Activated T-cell treated with anti-CD3 and anti-CD28 coated beads, Interleukin-2, amount 50 U/mL, for 24 hours (primary cell): ENCODE measurements at places on chromosomes 5 and 9.

GRCh38 chr5:143606043-143606752 lies 202.7 kb upstream of the NR3C1 start:
- no peak for DNase-seq

- no peak for DNase-seq
Measured at GRCh38 chr5:130400091-130400490, 495.8 kb downstream of the CHSY3 start.

DNA sequence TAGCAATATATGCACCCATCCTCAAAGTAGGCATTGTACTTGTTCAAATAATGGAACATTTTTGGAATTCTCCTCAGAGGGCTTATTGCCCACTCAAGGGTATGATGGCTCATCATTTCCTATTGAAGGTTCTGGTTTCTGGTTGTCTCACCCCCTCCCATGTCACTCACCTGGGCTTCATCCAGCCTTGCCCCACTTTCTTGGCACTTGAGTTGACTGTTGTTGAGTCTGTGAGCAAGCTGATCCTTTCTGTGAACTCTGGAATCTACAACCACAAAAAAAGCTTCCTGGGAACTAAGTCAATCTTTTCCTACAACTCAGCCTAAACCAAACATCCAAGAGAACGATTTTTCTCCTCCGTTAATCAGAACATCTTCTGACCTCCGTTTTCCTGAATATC lies 73.9 kb upstream of the ANKH start:
- DNase-seq, result no peak

- no peak for DNase-seq
Measured at GRCh38 chr9:133932633-133933032, 59.5 kb downstream of the VAV2 start.

GRCh38 chr9:37583522-37584121 lies 7.4 kb upstream of the FBXO10 start:
- DNase-seq, result no peak

DNA sequence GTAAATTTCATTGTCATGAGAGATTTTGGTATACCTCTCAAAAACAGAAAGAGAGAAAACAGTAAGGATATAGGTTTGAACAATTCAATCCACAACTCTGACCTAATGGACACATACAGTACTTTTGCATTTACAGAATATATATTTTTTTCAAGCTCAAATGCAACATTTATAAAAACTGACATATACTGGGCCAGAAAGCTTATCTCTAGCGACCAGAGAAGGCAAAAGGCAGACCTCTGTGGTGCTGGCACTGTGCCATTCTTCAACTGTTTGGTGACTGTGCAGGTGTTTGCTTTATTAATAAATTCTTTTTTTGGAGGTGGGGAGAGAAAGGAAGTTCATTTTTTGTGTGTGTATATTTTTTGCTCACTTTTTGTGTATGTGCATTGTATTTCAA lies 6.0 kb upstream of the PLAC8L1 start:
- no peak for DNase-seq

GRCh38 chr5:86763929-86764328 lies 146.2 kb downstream of the COX7C start:
- no peak for DNase-seq

GRCh38 chr9:125507226-125507625 lies 199.8 kb downstream of the MAPKAP1 start:
- DNase-seq, result no peak

DNA sequence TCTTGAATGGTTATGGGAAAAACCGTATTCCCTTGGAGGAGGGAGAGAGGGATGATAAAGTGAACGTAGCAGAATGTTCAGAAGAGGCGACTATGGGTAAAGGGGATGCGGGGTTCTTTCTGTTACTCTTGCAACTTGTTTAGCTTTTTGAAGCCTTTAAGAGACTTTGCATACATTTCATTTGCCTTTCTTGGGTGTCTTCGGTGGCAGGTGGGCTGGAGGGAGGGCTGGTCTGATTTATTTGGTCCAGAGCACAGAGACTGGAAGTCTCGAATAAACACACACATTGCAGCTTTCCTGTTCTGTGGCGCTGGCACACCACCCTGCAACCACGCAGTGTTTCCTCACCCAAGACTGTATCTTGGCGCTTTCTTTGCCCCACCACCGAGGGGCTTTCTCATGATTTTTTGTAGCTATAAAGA lies 23.2 kb downstream of the TTF1 start:
- DNase-seq, result no peak

DNA sequence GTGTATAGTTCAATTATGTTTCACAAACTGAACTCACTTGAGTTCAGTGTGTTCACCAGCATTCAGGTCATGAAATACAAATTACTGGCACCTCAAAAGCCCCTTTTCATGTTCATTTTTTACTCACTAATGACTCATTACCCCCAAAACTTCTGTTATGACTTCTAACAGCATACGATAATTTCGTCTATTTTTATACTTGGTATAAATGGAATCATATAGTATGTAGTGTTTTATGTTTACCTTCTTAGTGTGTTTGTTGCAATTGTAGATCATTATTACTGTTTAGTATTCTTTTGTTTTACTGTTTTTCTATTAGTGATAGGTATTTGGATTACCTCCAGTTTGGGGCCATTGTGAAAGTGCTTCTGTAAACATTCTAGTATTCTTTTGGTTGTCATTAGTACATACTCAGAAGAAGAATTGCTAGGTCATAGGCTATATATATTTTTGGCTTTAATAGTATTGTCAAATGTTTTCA lies 33.4 kb downstream of the DDX4 start:
- DNase-seq, result no peak

GRCh38 chr9:134359493-134360179 lies 33.4 kb downstream of the RXRA start:
- no peak for DNase-seq

DNA sequence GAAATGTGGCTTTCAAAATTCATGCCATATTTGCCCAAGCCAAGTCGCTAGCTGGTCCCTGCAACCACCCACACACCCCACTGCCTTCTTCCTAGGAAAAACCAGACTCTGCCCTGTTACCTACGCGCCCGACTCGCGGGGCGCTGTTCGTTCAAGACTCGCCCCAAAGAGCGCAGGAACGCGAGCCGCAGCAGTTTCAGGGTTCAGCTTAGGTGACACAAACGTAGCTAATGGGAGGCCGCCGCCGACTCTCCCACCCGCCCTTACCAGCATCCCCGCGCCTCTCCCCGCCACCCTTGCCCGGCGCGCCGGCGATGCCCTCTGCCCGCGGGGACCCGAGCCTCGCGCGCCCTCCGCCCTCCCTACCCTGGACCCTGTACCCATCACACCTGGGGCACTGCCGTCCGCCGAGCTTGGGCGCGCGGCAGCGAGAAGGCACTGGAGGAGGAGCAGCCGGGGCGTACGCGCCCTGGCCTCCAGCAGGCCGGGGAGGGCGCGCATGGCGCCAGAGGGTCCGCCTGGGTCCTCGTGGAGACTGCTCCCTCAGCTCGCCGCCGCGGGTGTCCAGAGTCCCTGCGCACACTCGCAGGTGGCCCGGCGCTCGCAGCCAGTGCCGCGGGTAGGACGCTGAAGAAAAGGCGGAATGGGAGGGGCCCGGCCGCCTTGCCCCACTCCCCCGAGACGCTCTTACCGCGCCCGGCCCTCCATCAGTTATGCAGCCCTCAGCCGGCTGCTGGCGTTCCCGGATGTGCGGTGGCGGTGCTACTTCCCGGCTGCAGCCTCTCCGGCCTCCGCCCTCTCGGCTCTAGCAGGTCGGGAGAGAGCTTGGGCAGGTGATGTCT lies at the start of gene EMB:
Gene EMB (minus strand): TSS at position 638 of the 842 bp plus-strand sequence. CDS start 137 bp downstream, at position 501.
- DNase-seq, result peak; percentile 86

GRCh38 chr5:81288021-81288433 lies 13.4 kb upstream of the ZCCHC9 start:
- no peak for DNase-seq

DNA sequence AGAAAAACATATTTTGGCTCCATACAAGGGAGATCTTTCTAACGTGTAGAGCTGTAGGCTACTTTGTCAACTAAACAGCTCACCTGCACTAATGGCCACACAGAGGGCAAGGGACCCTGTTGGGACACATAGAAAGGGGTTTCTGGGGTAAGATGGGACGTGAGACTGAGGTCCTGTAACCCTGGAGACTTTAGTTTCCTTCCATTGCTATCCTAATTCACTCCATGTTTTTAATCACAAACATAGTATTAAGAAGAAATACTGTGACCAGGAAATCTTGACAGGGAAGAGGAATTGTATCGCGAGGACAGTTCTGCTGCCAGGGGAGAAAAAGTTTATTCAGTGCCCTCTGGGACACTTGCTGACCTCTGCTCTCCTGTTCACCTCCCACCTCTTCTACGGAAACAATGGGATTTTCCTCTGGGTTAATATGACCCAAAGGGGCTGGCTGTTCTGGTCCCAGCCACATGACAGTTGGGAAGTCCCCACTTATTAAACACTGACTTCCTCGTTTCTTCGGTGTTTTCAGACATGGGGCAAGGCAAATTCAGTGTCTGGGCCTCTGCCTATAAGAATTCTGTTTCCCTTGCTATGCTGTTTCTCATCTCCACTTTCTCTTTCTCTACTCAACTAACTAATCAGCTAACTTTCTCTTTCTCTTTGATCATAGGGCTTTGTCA lies 106.9 kb upstream of the SEMA6A start:
- DNase-seq, result no peak

GRCh38 chr9:77772646-77773045 lies 124.5 kb upstream of the GNA14 start:
- DNase-seq, result no peak

DNA sequence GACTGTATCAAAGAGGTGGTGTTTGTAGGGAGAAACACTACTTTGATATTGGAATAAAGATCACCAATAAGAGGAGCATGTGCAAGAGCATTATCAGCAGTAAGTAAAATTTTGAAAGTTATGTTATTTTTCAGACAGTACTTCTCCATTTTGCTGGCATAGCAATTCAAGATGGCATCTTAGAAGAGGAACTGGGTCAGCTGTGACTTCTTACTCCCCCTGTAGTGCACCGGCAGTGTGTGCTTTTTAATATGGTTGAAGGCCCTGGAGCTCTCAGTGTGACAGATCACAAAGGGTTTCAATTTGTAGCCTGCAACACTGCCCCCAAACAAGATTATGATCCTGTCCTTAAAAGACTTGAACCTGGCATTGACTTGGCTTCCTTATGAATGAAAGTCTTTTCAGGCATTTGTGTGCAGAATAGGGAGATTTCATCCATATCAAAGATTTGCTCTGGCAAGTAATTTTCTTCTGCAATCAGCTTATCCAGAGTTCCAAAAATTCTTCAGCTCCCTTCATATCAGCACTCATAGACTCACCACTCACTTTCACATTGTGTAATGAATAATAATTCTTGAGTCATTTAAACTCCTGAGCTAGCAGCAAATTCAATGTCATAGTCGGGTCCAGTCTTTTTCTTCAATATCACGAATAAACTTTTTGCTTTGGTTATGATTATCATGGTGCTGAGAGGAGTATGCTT lies 105.7 kb upstream of the MAMDC2 start:
- DNase-seq, result no peak

DNA sequence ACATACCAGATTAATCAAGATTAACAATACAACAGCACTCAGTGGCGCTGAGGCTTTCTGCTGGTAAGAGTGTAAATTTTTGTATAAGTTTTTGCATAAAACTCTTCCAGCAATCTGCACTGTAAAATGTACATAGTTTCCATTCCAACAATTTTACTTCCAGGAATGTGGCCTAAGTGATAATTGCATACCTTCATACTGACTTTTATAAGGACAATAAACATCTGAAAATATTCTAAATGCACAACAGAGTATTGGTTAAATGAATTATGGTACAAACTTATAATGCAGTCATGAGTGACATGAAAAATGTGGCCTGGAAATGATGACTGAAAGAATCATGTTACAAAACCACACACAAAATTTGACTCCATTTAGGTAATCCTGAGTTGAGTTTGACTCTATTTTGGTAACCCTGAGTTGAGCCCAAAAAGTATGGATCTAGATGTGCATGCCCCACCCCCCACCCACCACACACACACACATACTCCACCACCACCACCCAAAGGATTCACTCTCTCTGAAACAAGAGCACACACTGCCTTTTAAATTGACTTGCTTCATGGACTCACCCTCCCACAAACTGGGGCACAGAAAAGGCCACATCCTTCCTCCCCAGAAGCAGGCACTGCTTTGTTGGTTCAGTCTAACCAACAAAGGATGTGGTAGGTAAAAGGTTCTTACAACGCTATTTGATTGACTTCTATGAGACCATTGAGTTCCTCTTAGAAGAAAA lies 137.6 kb downstream of the SUSD1 start:
- DNase-seq, result peak; percentile 60

- no peak for DNase-seq
Measured at GRCh38 chr5:39671561-39671961, 246.8 kb upstream of the DAB2 start.

- DNase-seq, result no peak
Measured at GRCh38 chr9:13430368-13431221, 151.1 kb upstream of the MPDZ start.

DNA sequence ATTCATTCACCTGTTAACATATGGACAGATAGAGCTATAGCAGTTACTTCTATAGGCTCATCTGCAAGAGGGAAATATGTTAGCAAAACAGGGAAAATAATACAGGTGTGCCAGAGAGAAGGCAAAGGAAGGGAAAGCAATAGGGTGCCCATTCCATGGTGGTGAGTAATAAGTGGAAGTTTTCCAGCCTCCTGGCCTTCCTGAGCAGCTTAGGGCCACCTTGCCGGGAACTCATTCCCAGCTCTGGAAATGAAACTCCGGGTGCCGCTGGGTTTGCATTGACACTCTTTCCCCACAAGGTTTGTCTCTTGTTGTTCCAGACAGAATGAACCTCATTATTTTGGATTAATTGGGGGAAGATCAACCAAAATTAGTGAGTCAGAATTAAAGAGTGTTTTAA lies 58.4 kb downstream of the SLC1A3 start:
- DNase-seq, result no peak

DNA sequence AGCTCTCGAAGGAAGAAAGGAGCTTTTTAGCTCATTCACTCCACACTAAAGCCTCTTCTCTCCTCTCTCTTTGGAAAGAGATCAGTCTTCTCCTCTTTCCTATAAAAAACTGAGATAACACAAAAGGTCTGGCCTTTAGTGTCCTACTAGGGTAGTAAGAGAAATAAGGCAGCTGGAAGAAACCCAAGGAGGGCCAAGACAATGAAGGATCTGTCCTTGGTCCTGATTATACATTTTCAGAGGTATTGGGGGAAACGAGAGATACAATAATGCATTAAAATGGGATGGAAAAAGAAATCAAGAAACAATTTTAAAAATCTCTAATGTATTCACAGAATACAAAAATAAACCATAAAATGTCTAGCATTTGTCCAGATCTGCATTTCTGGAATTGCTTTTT lies 184.0 kb downstream of the SLF1 start:
- no peak for DNase-seq

- no peak for DNase-seq
Measured at GRCh38 chr5:61620699-61621182, 288.7 kb downstream of the ZSWIM6 start.

DNA sequence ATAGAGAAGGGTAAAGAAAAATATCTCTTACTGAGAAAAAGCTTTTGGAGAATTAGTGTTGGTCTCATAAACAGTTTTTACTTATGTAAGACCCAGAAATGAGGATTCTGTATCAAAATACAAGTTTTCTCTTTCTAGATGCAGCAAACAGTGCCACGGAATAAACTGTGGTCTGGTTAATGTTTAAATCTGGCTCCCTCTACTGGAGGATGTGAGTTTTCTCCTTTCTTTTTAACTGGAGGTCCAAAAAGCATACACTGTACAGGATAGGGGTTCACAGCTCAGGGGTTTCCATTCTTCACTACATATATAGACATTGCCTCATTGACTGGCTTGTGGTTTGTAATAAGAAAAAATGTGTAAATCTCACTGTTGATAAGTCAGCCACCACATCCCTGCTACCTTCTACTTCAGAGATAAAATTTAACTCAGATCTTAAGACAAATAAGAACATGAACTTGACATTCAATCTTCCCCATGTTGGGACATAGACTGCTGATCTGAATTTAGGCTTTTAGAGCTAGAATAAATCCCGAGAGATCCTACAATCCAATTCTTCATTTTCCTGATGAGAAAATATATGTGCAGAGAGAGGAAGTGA lies 98.9 kb downstream of the CFAP95 start:
- no peak for DNase-seq
